Upper lobe of left lung (tissue), 6 donors: ENCODE measurements at places on chromosomes 2 and 18.

DNA sequence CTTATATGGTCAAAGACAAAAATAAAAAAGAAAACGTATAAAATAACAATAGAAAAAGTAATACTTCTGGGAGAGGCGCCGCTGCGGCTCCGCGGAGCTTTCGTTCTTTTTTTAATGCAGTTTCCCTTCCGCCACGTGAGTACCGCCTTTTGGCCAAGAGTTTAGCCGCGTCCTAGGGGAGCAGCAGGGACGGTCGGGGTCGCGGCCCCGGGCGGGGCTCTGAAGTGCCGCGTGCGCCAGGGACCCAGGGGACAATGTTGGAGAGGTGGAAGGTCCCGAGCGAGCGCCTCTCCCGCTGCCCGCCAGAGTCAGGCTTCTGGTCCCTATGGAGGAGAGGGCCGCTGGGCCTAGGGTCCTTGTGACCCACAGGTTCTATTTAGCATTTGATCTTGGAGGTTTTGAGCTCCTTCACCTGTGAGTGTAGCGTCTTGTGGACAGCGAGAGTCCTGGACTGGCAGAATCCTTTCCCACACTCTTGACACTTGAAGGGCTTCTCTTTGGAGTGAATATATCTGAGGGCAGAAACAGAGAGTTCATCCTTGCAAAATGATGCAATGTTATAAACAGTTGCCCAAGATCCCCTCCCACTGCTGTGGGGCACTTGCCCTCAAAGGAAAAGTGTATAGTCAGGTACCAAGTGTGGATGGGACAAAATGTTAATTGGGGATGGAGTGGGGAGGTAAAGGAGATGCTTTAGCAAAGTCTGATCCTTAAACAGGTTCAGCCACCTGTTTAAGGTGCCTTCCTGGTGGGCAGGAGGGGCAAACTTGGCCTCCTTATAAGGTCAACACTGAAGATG, 6.3 kb downstream of the OSR1 start:
- peak; percentile 82 for DNase-seq

GRCh38 chr18:59661891-59662701, 35.1 kb downstream of the CCBE1 start:
- no peak for DNase-seq

GRCh38 chr18:56568986-56569385, 69.4 kb downstream of the TXNL1 start:
- DNase-seq: no peak

DNA sequence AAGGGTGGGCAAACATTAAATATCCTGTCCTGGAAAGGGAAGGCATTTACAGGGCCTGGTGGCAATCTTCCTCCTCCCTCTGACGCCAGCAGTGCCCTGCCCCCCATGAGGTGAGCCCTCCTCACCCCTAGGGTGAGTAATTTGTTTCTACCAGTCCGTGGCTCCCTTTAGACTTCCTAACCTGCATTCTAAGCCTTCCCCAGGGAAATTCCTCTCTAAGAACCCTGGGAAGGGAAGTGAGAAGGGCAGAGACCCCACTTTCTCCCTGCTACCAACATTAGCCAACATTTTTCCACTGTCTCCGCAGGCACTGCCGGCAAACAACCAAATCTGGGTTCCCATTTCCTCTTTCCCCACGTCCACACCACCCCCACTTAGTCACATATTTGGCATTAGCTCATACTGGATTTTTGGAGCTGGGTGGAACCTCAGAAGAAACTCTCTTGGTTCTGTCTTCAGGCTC, 69.3 kb downstream of the NRP2 start:
- no peak for DNase-seq

GRCh38 chr2:152560166-152560565, 157.1 kb downstream of the PRPF40A start:
- DNase-seq: no peak

GRCh38 chr2:108193251-108193650, 46.5 kb upstream of the SULT1C3 start:
- DNase-seq: no peak
